ENCODE measurements at places on chromosomes 7 and 10.

GRCh38 chr7:77498659-77499379, 38.3 kb upstream of the PTPN12 start:
- no peak for DNase-seq

- DNase-seq: no peak
Observed at GRCh38 chr7:77887567-77887966, 89.0 kb downstream of the PHTF2 start.

- no peak for DNase-seq
Observed at GRCh38 chr10:35388197-35388596, 51.9 kb downstream of the CCNY start.

DNA sequence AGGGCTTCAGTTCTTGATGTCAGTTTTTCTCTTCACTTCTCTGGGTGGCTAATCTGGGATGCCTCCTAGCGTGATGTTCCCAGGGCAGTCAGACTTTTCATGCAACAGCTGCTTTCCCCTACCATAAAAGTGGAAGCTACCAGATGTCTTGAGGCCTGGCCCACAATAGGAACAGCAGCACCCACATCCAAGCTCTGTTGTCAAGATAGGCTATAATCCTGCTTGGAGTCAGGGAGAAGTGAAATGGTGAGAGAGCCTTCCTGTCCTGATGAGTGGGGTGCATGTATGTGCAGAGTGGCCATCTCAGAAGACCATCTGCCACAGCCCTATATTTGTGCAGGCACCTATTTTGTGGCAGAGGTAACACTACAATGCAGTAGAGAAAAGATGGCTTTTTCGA, 108.0 kb downstream of the HTR5A start:
- DNase-seq: no peak

GRCh38 chr10:87829986-87830729, 12.1 kb upstream of the ATAD1 start:
- DNase-seq: no peak

DNA sequence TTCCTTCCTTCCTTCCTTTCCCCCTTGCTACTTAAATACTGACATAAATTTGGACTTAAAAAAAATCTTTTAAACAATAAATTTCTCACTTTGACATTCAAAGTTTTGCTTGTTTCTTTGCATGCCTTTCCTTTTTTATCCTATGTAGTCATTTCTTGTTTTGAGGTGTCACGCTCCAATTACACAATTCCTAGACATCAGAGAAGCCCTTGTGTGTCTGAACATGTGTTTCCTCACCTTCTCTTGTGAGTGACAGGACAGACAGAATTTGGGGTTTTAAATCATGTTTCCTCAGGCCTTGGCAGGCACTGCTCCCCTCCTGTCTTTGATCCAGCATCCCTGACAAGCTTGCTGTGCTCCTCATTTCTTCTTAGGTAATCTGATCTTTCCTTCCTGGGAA, 91.3 kb downstream of the CYTH3 start:
- DNase-seq: no peak

GRCh38 chr10:84101042-84101441, 38.3 kb upstream of the GHITM start:
- no peak for DNase-seq

DNA sequence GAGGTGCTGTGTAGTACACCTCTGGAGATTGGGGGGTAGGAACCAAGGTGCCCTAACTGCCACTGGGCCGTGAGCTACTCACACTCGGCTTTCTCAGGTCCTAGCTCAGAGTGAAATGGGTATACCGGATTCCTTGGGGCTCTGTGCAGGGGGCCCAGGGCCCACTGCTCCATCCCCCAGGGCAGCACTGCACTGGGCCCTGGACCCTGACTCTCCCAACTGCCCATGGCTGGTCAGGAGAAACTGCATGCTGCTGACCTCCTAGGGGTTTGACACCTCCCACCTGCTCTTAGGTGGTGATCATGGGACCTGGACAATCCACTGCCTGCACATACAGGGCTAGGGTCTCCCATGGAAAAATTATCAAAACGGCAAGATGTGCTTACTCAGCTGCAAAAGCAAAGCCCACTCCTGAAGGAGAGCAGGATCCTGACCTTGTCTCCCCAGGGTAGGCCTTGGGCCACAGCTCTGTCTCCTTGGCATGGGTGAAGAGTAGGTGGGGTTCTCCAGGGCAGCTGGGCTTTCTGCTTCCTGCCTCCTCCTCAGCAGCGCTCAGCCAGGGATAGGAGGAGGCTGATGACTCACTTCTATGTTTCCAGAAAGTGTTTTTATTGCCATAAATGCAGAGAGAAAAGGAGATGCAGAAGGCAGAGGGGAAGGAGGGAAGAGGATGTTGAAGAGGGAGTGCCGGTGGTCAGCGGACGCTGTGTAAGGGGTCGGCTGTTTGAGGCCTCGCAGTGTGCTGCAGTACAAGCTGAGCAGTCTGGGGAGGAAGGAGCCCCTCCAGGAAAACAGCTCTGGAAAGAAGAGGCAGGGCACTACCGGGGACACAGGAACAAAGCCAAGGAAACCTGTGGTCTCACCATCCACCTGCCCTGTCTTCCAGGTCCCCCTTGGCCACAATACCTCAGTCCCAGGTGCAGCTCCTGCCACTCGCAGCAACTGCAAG, 107.8 kb downstream of the ARHGAP22 start:
- DNase-seq: no peak

- no peak for DNase-seq
Observed at GRCh38 chr7:40311307-40311706, 176.5 kb downstream of the SUGCT start.

DNA sequence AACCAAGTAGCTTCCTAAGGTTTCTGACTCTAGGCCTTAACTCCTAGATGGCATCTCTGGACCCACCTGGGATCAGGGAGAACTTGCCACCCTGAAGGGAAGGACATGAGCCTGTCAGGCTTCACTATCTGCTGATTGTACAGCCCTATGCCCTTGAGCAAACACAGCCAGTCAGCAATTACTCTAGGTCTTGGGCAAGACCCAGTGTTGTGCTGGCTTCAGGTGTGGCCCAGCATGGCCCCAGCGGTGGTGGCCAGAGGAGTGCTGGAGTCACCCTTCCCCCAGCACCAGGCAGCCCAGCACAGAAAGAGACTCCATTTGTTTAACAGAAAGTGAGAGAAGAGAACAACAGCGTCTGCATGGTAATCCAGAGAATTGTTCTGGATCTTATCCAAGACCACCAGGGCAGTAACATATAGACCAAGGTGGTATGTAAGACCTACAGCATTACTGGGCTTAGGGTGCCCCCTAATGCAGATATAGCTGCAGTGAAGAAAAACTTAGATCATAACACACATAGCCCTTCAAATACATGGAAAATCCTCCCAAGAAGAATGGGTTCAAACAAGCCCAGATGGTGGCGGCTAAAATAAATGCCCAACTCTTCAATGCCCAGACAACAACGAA, 207.7 kb downstream of the MAGI2 start:
- no peak for DNase-seq

GRCh38 chr10:79387974-79388850, 40.9 kb downstream of the PPIF start:
- DNase-seq: no peak

GRCh38 chr7:388961-389701, 99.2 kb downstream of the FOXL3 start:
- DNase-seq: no peak

- DNase-seq: no peak
Observed at GRCh38 chr10:34505338-34505737, 309.8 kb downstream of the PARD3 start.

GRCh38 chr7:71349682-71350481, 217.9 kb downstream of the GALNT17 start:
- DNase-seq: no peak

DNA sequence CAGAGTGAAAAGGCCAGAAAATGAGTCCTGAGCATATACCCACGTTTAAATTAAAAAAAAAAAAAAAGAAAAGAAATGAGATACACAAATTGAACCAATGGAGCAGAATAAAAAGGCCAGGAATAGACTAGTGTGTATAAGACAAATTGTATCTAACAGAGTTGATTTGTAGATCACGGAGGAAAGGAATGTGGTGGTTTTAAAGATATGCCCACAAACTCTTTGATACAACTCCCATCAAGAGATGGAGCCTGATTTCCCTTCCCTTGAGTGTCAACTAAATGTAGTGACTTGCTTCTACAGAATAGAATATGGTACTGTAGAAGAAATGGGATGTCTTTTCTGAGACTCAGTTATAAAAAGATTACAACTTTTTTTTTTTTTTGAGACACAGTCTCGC, 10.4 kb downstream of the SYPL1 start:
- DNase-seq: no peak

- DNase-seq: no peak
Observed at GRCh38 chr10:79411546-79412495, 33.6 kb downstream of the ZCCHC24 start.

DNA sequence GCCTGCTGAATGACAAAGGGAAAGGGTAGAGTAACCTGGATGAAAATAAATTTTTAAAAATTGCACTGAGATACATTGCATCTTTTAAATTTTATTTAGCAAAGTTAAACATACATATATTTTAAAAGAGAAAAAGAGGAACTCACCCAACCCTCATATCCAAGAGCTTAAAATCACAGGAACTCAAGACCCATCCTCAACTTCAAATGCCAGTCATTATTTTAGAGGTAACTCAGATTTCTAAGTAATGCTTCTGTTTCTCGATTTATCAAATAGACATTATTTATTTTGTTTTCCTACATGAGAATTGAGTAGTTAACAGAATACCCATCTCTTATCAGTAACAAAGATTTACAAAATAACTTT, 32.4 kb upstream of the KMT2E start:
- DNase-seq: no peak

DNA sequence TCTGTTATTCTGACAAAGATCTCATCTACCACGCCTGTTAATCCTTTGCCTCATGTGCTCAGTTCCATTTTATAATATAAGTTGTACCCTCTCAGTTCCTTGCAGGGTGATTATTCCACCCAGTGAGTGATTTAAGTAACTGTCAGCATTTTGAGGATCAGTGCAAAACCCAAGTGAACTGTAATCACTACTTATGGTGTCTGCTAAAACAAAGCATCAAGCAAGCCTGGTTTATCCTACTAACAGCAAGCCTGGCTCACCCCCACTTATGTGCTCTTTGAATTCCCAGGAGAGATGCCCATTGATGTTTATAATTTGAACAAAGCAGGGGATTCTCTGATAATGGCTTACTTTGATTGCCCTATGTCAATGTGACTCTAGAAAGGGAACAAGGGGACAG, 186.8 kb upstream of the LRGUK start:
- no peak for DNase-seq

GRCh38 chr7:37899712-37900247, 16.8 kb downstream of the SFRP4 start:
- no peak for DNase-seq

DNA sequence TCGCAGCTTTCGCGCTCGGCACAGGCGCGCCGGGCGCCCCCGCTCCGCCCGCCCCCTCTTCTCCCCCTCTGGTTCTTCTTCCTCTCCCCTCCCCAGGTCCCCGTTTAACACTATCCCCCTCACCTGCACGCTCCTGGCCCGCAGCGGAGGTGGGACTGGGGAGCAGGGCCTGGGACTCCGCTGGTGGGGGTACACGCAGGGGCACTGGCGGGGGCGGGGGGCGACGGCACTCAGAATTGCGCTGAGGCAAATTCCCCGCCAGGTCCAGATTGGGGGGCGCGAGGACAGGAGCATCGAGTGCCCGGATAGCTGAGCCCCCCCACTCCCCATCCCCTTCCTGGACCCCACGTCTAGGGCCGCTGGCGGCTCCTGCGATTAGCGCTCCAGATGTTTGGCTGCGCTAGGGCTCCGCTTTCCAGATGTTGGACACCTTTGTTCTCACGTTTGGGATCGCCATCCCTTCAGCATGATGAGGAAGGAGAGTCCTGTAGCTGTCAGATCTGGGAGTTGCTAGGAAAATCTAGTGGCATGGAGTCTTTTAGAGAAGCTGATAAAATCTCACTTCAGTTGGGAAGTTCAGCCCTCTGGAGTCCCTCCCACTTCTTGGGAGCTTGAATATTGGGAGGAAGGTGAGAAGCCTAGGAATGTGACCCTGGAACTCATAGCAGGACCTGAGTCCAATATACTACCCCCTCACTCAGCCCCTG, 31.4 kb upstream of the PAX2 start:
- DNase-seq: no peak

DNA sequence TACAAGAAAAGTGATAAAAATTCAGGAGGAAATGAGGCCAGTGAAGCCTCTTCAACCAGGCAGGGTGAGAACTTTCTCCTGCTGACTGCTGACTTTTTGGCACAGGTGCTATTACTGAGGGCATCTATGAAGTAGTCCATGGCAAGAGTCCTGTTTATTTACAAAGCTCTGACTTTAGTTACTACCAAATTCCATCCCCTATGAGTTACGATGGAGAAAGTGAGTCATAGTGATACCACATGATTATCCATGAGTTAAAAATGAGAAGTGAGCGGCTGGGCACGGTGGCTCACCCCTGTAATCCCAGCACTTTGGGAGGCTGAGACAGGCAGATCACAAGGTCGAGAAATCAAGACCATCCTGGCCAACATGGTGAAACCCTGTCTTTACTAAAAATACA, 19.9 kb downstream of the CCDC3 start:
- no peak for DNase-seq

- DNase-seq: no peak
Observed at GRCh38 chr10:132313865-132314264, 6.1 kb upstream of the STK32C start.

DNA sequence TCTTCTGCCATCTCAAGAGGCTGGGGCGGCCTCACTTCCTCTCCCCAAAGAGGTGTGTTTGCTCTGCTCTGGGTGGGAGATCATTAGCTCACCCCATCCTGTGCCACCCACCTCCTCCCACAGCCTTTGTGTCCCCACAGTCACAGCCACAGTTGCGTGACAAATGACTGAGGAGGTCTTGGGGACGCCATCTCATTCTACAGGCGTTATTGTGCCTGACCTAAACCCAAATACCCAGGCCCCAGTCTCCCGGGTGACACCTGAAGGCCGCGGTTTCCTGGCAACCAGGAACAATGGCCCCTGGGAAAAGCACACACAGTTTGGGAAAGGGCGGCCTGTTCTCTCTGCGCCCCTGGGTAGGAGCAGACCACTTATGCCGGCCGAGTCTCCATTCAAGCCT, 51.6 kb downstream of the SLIT1 start:
- no peak for DNase-seq

GRCh38 chr7:107043491-107043890, 1.0 kb upstream of the PRKAR2B start:
- no peak for DNase-seq

GRCh38 chr10:89115876-89116627, 91.1 kb downstream of the CH25H start:
- no peak for DNase-seq

- no peak for DNase-seq
Observed at GRCh38 chr7:82317257-82317721, 126.3 kb downstream of the CACNA2D1 start.

GRCh38 chr7:108253275-108254044, 123.3 kb upstream of the LAMB4 start:
- DNase-seq: no peak

DNA sequence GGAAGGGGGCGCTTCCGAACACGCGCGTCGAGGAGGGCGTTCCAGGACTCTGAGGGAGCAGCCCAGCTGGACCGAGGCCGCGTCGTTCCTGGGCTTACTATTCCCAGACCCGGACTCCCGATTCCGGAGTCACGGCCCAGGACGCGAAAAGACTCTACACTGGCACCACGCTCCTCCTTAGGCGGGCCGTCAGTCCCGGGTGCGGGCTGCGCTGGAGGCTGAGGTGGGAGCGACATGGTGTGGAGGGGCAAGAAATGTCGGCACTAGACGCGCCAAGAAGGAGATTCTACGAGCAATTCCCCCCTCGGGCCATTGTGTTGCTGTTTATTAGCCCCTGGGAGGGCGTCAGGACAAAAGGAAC, 584 bp upstream of the RUNDC3B start:
- no peak for DNase-seq
